Mammary epithelial cell (primary cell): ENCODE measurements at places on chromosomes 4 and X. TPM values are rescaled to one million over a fixed set of nuclear protein-coding genes. Genes with fewer than 3 reads are reported as not detected.

Gene FAM199X
- total RNA-seq, result 59.7 TPM

GRCh38 chrX:82842286-82842685, 665.8 kb upstream of the POU3F4 start:
- DNase-seq, result no peak

GRCh38 chr4:148034813-148035212, 302.9 kb downstream of the ARHGAP10 start:
- no peak for DNase-seq

GRCh38 chr4:94595880-94596483, 144.2 kb downstream of the PDLIM5 start:
- DNase-seq, result peak; percentile 34

- DNase-seq, result no peak
Observed at GRCh38 chr4:143023239-143023918, 161.3 kb upstream of the USP38 start.

DNA sequence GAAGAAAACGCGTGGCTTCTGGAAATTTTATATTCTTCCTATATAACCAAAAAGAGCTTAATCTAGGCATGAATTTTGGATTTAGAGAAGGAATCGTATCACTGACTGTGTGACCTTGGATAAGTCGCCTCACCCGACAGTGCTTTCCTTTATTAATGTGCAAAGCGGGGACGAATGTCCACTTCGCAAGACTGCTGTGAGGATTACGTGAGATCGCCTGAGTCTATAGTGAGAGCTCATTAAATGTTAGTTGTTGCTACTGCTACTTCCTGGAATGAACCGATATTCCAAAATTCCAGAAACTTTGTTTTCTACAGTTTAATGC, 448 bp upstream of the TBC1D8B start:
- no peak for DNase-seq
